GM23248 (cell line): ENCODE measurements at places on chromosomes 5 and 9.

- no peak for DNase-seq
Observed at GRCh38 chr9:133704711-133705181, 33.4 kb downstream of the SARDH start.

- peak; percentile 60 for DNase-seq
Observed at GRCh38 chr9:16268067-16268881, 602.2 kb downstream of the BNC2 start.

DNA sequence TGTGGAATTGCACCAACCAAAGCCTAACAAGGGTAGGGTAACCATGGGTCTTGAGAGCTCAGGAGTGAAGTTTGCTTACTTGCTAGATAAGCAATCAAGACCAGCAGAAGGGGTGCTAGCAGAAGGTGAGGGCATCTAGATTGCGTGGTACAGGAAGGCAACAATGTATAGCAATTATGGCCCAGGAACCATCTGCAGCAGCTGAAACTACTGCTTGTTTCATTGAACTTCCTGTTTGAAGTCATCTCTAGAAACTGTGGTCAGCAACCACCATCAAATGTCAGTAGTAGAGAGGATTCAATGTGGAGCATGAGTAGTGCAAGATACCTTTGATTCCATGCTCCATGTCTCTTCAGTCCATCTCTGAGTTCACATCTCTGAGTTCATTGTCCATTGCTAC, 462.1 kb upstream of the GRAMD2B start:
- no peak for DNase-seq

GRCh38 chr5:82222597-82223574, 55.3 kb downstream of the RPS23 start:
- DNase-seq = peak; percentile 10

DNA sequence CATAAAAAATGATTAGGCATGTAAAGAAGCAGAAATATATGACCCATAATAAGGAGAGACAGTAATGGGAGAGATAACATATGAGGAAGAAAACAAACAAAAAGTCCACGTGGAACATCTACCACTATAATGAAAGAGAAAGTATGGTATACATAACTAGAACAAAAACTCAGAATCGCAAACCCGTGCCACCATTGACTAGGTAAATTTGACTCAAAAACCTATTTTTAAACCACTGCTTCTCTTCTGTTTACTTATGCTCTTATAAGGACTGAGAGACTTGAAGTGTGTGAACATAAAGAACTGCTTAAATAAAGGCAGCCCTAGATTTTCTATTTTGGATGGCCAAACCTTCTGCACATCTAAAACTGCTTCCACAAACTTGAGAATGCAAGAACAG, 330.7 kb downstream of the CAAP1 start:
- DNase-seq = no peak

- no peak for DNase-seq
Observed at GRCh38 chr9:132242621-132243155, 80.8 kb downstream of the NTNG2 start.
